ENCODE measurements at places on chromosomes 11 and 22.

GRCh38 chr11:64072403-64072802 lies 36.7 kb downstream of the FLRT1 start:
- no peak for DNase-seq

GRCh38 chr22:46752286-46752987 lies 10.0 kb upstream of the TBC1D22A start:
- no peak for DNase-seq

GRCh38 chr11:107473792-107474191 lies 16.2 kb upstream of the CWF19L2 start:
- no peak for DNase-seq

GRCh38 chr11:116791002-116791812 lies 472 bp downstream of the APOA5 start:
- DNase-seq: peak; percentile 86

GRCh38 chr11:32701616-32702015 lies 92.8 kb downstream of the CCDC73 start:
- DNase-seq: no peak

- no peak for DNase-seq
Measured at GRCh38 chr22:27900153-27900552, 18.9 kb downstream of the PITPNB start.

DNA sequence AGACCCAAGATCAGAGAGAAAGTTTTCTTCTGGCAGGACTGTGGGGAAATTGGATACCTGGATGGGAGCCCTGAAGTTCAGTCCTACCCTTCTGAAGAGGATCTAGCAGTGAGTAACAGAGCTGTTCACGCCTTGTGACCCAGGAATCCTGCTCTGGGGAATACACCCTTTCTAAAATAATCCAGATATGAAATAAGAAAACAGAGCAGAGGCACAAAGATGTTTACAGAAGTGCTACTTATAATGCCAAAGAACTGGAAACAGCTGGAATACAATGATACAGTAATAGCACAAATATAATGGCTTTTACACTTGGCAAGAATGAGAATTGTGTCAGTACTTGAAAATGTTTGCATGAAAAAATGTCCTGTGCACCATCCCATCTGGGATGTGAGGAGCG lies 304.0 kb upstream of the NARS2 start:
- DNase-seq: no peak

DNA sequence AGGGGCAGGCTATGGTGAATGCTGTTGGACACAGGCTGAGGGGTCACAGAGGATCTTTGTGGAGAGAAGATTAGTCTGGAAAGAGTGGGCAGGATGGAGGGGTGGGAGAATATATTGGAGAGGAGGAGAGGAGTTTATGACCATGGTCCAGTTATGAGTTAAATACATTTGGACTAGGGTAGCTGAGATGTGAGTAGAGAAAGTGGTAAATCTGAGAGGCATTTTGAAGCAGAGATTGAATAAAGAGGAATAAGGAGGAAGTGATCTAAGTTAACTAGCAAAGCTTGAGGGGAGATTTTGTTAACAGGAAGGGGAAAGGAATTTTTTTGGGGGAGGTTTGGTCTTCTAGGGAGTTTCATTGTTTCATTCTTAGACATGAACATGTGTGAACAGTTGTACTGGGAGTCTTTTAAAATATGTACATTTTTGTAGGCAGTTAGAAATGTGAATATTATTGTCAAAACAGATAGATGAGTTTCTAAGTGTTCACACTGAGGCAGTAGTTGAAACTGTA lies 43.1 kb upstream of the EED start:
- DNase-seq: no peak

- DNase-seq: no peak
Measured at GRCh38 chr11:68954836-68955606, 25.8 kb downstream of the MRGPRD start.

GRCh38 chr11:1077033-1077416 lies 2.4 kb downstream of the MUC2 start:
- no peak for DNase-seq

DNA sequence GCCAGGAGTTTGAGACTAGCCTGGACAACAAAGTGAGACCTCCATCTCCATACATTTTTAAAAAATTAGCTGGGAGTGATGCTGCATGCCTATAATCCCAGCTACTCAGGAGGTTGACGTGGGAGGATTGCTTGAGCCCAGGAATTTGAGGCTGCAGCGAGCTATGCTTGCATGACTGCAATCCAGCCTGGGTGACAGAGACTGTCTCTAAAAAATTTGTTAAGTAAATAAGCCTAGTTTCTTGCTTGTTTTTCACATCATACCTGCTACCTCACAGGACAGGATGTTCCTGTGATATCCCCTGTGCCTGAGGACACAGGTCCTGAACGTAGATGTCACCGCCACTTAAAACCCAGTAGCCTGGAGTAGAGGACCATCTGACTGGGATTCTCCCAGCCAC lies 348.6 kb downstream of the MN1 start:
- DNase-seq: no peak

DNA sequence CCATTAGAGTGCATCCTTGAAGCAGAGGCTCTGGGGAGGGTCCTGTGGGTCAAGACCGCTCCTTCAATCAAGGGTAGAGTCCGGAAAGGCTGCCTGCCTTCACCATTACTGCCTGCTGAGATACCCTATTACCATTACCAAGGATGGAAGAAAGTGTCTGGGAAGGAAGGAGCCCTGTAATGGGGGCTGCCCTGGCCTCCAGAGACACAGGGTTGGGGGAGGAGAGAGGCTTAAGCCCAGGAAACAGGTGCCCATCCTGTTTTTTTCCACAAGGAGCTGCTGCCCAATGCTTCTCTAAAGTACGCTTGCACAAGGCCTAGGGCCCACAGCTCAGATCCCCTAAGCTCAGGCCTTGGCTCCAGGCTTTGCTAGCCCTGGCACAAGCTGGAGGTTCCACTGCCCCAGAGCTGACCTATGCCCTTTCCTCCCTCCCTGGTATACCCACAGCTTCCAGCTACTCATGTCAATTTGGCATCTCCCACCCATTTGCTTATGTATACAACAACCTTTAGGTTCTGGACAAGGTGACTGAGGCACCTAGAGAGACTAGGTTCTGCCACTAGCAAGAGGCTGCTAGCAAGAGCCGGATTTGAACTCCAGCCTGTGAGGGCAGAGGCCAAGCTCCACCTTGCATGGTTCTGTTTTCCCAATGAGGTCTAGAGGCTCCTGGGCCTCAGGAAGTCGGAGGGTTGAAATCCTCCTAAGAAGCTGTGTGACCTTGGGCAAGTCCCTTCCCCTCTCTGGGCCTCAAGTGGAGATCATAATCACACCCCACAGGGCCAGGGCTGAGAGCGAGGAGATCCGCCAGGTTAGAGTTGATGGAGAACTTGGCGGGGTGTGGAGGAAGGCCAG lies 1.5 kb upstream of the PLCB3 start:
- no peak for DNase-seq

- DNase-seq: no peak
Measured at GRCh38 chr11:125476721-125477120, 19.3 kb downstream of the FEZ1 start.

DNA sequence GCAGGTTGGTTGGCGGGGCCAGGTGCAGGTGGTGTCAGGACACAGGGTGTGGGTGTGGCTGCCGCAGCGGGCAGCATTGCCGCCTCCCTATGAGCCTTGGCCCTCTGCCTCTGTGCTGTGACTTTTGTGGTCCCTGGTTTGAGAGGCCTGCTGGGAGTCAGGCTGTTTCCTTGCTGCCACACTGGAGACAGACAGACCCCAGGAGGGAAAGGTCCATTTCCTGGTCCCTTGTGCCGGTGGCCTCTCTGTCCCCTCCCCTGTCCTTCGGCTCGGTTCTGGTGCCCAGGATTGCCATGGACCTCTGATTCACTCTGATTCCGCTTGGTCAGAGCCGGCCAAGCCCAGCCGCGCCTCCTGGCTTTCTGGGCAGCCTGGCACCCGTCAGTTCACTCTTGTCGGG lies 196.9 kb downstream of the TBC1D22A start:
- DNase-seq: no peak

DNA sequence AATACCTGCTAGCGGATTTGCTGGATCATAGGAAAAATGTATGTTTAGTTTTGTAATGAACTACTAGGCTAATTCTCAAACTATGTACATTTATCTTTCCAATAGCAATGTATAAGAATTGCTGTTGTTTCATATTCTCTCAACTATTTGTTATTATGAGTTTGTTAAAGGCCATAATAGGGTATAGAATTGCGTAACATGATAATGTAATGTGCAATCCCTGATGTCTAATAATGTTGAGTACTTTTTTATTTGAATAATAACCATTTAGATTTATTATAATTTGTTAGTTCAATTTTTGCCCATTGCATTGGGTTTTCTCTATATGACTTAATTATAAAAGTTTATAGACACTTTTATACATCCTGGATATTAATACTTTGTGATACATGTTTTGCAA lies 801.6 kb downstream of the LUZP2 start:
- no peak for DNase-seq

Data from activated CD4-positive, alpha-beta T cell treated with anti-CD3 and anti-CD28 coated beads for 48 hours (primary cell).